ENCODE measurements at places on chromosomes 6 and 20.

DNA sequence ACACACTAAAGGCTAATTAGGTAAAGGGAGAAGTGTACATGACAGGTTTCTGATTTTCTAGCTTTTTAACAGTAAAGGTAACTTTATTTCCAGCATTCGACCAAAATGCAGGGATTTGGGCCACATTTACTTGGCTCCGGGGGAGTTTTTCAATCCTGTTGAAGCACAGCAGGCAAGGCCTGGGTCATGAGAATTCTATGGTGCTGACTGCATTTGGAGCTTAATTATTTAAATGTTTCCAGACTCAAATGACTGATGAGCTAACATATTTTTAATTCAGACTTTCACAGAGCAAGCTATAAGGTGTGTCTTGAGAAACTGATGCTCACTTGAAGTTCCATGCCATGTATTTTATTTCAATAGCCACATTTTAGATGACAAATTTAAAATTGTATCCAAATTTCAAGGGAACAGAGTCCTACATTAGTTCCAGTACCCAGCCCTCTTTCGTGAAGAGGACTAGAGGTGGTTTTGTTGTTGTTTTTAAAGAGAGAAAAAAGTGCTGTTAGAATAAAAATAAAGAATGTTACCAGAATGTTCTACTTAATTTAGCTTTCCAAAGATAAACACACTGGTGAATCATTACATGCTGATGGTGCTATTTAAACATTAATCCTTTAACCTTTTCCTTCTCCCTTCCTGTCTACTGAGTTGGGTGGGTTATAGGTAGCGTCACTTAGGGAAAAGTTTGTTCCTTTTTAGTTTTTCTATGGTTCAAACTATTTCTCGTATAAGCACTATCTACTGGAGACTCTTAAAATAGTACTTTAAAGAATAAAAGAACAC lies 82.3 kb upstream of the PHACTR2 start:
- no peak for DNase-seq

DNA sequence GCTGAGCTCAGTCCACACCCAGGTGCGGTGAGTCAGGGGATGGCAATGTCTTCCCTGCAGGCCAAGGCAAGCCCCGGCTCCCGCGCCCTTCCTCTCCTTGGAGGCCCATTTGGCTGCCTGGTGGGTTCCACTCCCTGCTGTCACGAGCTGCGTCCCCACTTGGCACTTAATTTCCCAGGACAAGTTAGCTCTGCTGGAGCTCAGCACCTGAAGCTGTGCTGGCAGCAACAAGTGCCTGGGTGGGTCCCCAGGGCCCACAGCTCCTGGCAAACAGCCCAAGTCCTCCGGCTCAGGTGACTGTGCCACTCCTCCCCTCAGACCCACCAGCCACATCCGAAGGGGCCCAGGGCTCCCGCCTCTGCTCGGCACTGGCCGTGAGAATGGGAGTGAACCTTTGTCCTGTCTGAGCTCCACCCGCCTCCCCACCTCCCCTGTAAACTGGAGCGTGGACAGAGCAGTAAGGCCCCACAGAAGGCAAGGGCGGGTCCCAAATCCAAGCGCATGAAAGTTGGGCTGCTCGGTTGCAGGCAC lies 16.9 kb downstream of the LAMA5 start:
- no peak for DNase-seq

GRCh38 chr6:119273272-119274196 lies 76.0 kb downstream of the MAN1A1 start:
- no peak for DNase-seq

DNA sequence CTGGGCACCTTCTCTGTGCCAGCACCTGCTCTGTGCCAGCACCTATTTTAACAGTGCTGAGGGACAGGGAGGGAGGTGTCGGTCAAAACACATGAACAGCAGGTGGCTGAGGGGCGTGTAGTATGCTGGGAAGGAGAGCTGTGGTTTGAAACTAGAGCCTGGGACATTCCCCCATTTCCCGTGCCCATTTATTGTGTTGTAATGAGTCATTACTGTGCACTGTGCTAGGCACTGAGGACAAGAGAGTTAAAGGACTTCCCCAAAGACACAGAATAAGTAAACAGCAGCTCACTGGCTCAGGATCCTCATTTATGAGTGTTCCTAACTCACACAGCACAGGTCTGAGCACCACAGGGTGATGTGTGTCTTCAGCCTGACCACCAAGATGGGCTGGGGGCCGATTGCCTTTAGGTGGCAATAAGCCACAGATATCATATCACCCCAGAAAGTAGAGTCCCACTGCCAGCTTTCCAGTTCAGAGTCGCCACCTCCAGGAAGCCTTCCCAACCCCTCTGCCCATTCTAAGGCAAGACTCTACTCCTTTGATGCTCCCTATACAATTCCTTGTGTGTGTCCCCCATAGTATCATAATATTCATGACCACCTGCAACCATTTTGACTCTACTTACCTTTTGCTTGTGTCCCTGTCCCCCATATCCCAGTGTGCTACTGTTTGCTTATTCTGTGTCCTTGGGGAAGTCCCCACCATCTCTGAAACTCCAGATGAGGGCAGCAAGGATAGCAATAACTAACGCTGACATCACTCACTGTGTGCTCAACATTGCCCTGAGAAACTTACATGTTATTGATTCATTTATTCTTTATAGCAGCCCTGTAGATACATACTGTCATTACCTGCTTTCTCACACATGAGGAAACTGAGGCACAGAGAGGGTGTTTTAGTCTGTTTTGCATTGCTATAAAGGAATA lies 87.3 kb downstream of the TOX2 start:
- DNase-seq: no peak

DNA sequence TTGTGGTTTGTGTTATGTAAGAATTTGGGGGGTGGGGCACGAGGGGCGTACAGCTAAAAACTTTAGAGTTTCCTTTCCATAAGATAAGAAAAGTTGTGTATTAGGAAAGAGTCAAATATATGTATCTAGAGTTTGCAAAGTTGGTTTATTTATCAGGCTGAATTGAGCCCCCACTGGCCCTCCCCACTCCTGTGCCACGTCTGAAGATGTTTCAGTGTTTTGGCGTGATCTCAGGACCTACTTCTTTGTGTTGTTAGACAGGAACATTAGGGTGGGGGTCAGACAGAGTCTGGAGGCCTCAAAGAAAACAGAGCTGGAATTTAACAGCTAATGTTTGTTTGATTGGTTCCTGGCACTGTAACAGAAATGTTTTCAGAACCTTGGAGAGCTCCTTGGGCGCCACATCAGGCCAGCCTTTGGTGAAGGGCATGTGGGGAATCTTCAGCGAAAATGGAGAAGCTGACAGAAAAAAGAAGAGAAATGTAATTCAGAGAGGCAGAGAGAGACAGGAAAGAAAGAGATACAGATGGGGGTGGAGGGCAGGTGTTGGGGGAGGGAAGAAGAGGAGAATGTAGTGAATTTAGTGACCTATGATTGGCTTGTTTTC lies 674 bp downstream of the NRSN1 start:
- DNase-seq: no peak

DNA sequence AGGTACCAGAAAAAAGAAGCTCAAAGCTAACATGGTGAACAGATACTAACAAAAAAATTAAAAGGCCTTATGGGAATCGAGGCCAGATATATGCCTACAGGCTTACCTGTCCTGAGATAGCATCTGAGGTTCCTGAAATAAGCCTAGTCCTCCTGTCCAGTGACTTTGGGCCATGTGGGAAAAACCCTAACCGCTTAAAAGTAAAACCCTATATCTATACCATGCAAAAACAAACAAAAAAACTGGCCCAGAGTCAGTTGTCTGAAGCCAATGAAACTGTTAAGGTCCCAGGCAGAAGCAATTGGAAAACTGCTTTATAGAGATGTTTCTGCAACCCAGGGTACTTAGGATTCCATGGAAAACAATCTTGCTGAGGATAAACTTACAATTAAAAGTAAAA lies 122.9 kb downstream of the HIVEP1 start:
- DNase-seq: no peak

DNA sequence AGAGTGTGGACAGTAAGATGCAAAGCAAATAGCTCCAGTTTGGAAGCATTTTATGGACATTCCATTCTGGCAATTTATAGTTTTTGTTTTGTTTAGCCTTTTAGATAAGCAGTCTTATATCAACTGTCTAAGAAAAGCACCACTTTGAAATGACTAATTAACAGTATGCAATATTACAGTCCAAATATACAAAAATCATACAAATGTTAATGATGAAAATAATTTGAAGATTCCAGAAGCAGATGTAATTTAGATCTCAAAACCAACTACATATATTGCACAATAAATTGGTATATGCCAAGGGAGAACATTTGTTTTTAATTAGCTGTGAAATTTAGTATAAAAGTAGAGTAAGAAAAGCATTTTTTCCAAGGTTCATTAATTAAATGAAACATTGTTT lies 158.8 kb downstream of the KIF6 start:
- DNase-seq: no peak

GRCh38 chr20:63125581-63125837 lies 90.4 kb downstream of the YTHDF1 start:
- no peak for DNase-seq

DNA sequence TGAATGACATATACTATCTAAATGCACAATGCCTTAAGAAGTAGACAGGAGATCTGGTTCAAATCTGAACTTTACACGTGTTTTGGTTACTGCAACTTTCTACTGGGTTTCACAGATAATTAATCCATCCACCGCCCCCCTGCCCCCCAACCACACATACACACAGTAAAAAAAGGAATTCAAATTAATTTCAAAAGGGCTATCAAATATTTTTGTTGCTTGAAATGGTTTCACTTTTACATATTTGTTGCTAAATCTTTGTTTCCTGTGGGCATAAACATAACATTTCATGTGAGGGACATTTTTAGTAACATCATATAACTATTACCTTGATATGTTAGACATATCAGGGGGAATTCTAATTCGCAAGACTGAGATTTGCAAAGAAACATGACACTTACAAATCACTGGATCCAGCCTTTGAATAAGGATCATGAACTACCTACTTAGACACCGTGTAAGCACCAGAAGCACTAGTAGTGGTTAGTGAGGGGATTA lies 7.5 kb downstream of the NEDD9 start:
- no peak for DNase-seq

GRCh38 chr6:18562726-18563125 lies 175.6 kb downstream of the RNF144B start:
- DNase-seq: no peak

- no peak for DNase-seq
These were observed 33.4 kb downstream of the IL20RA start for GRCh38 chr6:137011406-137011805.

- DNase-seq: no peak
These were observed 59.6 kb upstream of the SDHAF4 start for GRCh38 chr6:70507161-70507560.

DNA sequence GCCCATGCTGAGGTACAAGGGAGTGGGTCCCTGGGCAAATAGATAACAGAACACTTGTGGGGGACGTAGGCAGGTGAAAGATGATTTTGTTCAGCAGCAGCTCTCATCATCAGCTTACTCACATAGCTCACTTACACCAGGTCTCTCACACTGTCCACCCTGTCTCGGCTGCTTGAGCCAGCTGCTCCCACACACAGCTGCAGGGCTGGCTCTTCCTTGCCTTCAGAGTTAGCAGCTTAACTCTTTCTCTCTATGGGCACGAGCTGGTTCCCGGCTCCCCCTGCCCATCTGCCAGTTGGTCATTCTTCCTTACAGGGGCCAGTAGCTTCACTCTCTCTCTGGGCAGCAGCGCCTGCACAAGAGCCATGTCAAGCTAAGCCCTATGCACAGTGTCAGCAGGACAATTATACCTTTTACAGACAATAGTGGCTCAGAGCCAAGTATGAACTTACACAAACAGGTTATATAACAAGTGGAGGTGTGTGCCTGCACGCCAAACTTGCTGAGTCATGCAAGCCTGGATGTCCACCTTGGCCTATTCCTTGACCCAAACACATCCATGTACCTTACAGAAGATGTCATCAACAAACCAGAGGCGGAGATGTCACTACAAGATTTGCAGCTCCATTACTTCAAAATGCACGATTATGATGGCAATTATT lies 18.7 kb downstream of the ZNF391 start:
- DNase-seq: no peak

GRCh38 chr6:17466707-17467106 lies 73.3 kb downstream of the CAP2 start:
- DNase-seq: no peak

DNA sequence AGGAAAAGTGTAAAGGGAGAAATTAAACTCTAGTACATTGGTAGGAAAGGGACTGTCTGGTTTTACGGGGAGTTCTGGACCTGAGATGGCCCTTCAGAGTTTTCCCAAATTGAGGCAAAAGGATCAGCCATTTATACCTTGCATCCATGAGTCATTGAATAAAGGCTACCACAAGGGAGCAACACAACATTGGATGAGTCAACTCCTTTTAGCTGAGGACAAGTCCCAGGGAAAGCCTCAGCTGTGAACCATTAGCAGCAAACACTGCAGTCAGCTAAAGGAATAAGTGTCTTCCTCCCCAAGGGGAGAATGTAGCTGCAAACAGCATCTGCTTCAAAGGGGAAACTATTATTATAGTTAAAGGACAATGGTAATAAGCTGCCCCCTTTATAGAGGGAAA lies 468.7 kb upstream of the ID4 start:
- DNase-seq: no peak

DNA sequence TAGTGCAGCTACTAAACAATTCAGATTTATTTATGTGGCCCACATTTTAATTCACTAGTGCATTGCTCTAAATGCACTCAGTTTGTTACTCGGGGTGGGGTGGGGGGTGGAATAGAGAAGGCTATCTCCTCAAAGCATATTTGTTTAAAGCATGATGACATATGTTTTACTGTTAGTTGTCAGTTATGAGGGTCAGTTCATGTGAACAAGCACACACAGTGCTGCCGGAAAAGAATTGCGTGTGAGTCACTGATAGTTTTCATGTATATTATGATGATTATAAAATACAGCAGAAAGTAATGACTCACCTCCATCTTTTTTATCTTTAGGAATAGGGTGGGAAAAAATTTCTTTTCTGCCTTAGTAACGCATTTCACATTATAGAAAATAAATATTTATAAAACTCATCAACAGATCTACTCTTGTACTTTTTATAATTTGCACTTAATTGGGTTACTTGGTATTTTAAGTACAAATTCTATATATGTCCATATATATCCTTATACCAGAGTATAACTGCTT lies 42.2 kb upstream of the STXBP5 start:
- no peak for DNase-seq

DNA sequence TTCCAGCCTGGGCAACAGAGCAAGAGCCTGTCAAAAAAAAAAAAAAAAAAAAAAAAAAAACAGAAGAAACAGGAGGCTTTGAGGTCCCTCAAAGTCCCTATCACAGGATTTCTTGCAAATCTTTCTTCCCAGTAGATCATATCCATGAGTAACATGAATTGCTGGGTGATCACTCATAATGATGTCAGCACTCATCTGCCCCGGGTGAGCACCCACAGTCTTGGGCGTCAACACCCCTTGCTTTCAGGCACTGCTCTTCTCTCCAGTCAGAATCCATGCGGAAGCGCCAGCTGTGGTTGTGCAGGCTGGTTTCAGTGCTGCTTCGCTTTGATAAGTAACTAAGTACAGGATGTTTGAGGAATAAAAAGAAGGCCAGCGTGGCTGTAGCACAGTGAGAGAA lies 40.2 kb upstream of the INSM1 start:
- DNase-seq: no peak

DNA sequence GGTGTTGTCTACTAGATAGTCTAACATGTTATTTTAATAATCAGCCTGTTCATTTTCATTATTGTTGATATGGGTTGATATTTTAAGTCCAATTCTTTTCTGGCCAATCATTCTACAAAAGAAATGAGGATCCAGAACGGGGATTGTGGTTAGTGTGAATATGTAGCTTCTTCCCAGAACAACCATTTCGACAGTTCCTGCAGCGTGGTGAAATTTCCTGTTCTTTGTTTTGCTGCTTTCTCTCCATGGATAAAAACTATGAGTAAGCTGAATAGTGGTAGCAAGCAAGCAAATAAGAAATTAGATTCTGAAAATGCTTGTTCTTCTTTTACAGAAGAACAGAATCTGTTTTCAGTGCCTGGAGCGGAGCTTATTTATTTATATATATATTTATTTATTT lies 65.5 kb upstream of the F13A1 start:
- DNase-seq: no peak
